ENCODE measurements at places on chromosomes 2 and 18.

GRCh38 chr2:3390041-3390440, 10.5 kb downstream of the TRAPPC12 start:
- DNase-seq = no peak

- no peak for DNase-seq
Observed at GRCh38 chr2:31944828-31945571, 65.8 kb downstream of the MEMO1 start.

DNA sequence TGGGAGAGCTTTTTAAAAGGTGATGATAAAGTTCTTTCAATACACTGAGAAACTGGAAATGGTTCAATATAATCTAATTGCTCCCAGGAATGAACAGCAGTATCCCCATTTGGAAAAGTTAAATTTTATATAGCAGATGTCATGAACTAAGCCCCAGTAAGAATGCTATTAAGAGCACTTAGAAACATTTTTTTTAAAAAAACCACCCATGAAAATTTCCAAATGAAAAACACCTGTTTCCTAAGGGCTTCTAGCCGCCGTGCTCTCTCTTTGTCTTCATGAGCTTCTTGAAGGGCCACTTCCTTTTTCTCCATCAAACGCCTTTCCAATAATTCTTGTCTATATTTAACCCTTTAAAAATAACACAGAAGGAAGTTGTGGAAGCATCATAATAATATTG, 77.0 kb downstream of the UPP2 start:
- DNase-seq = no peak

- DNase-seq = no peak
Observed at GRCh38 chr2:196247976-196248280, 76.5 kb upstream of the STK17B start.

- DNase-seq = no peak
Observed at GRCh38 chr2:24793761-24794435, 673 bp downstream of the CENPO start.

DNA sequence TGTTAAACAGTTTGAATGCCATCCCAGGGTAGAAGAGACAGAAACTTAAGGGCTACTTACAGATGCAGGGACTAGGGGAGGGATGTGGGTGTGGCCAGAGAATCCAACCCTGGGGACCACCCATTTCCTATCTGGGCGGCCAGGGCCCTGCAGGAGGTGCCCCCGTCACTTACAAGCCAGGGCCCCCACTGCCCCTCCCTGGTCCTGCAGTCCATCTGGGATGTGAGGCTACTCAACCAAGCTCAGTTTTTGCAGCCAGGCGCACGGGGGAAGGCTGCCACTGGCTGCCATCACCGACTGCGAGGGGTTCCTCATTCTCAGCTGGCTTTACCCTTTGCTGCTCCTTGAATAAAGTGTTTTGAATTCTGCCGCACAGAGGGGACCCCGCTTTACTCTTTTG, 42.1 kb downstream of the RRM2 start:
- no peak for DNase-seq

GRCh38 chr2:156803243-156803642, 367.1 kb downstream of the GPD2 start:
- no peak for DNase-seq

Data from type B pancreatic cell (in vitro differentiated cells).